Cerebellar nuclear complex (tissue), 1 donor: ENCODE measurements at places on chromosomes 6 and 20.

GRCh38 chr6:116144605-116145004 is 18.7 kb upstream of the COL10A1 start:
- no peak for DNase-seq

DNA sequence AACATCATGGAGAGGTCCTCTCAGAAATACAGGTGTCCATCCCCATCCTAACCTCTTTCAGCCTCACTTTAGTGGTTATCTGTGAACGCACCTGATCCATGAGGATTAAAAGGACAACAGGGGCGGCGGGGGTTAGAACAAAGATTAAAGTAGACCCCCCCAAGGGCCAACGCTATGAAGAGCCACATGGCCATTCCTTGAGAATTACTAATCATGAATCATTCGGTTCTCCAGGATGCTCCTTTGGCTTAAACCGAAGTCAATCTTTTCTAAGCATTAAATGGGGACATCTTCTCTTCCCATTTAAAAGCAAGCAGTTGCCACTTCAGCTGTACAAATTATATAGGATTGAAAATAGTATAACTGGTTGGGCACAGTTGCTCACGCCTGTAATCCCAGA is 212.4 kb downstream of the GMPR start:
- DNase-seq, result no peak

DNA sequence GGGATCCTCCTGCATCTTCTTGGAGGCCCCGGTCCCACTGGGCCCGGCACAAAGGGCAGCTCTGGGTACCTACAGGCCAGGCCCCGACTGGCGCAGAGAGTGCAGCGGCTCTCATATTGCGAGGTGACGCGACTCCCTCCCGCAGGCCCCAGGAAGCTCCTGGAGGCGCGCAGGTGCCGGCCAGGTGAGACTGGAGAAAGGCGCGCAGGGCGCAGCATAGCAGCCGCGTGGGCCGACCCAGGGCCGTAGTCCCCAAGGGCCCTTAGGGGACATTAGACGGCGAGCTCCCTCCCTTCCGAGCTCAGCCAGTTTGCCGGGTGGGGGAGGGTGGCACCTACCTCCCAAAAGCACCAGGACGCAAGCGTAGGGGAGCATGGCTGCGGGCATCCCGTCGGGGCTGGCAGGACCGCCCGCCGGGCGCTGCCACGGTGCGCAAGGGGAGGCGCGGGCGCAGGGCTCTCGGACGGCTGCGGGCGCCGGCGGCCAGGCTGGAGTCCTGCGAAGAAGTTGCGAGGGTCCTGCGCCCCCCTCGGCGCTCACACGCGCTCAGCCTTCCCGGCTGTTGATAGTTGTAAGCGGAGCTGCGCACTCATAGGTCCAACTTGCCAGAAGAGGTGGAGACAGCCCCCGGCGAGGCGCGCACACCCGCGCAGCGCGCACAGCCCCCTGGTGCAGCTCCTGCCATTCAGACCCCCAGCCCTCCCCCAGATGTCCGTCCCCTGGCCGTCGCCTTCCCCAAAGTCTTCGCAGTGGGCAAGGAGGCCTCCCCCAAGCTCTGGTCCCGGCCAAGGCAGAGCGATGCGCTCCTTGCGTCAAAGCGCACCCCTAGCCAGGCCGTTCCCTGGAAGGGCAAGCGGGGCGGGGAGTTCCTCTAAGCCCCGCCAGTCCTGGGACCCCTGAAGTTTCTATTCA is 622 bp downstream of the APCDD1L start:
- DNase-seq, result no peak

- DNase-seq, result no peak
Measured at GRCh38 chr6:75268988-75269354, 15.6 kb downstream of the TMEM30A start.

GRCh38 chr6:55536391-55536956 is 42.5 kb downstream of the HMGCLL1 start:
- no peak for DNase-seq

GRCh38 chr6:40764726-40765125 is 177.6 kb upstream of the LRFN2 start:
- no peak for DNase-seq

DNA sequence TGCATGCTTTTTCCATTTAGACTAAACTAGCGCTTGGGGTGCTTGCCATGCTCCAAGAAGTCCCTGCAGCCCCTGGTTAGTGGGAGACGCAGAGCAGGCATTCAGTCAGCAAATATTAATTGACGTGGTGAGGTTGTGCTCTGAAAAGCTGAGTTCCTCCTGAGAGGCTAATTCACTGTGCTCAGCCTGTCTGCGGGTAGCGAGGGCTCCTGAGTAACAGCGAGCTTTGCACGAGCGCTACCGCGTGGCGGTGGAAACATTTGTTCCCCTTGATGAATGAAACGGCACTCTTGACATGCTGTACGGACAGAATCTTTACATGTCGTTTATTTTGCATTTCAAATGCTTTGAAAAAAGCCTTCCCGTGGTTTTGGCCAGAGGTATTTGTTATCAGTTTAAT is 170.6 kb upstream of the AGPAT4 start:
- no peak for DNase-seq

DNA sequence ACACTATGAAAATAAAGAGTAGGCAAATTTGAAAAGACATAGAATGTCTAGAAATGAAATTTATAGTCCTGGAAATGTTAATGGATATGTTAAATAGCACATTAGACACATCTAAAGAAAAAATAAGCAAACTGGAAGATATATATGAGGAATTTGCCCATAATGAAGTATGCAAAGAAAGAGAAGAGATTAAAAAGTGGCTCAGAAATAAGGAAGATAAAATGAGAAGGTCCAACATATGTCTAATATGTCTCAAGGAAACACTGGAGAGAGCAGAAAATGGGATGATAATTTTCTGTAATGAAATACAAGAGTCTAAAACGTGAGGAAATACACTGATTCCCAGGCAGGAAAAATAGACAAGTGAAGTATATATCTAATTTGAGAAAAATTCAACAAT is 36.6 kb upstream of the ARID1B start:
- no peak for DNase-seq

DNA sequence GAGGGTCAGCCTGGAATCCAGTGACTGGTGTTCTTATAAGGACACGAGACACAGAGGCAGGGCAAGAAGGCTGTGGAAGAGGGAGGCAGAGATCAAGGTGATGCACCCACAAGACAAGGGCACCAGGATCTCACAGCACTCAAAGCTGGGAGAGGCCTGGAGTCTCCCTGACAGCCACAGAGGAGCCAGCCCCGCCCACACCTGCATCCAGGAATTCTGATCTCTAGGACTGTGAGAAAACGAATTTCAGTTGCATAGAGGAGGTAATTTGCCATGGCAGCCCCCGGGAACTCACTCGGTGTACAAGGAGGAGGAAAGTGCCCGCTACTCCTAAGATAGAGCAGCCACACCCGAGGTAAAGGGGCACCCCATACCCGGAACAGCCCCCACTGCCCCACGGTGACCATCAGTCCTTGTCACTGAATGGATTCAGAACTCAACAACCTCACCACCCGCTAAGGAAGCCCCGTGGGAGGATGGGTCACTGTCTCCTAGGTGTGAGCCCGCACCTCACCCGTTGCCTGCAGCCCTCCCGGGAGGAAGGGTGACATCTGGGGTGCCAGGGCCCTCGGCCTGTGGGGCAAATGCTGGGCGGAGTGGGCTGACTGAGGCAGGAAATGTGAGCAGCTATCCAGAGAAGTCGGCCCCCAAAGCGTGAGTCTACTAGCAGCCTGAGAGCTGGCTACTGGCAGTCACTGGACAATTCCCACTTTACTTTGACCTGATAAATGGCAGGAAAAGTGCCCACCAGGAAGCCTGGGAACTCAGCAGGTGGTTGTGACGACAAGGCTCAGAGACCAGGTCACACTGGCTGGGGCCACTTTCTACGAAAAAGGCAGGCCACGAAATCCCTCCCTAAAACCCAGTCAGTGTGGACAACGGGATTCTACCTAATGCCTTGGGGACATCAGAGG is 22.4 kb downstream of the DLL1 start:
- no peak for DNase-seq

- DNase-seq, result no peak
Measured at GRCh38 chr6:138400326-138400725, 3.7 kb upstream of the HEBP2 start.

GRCh38 chr6:19142275-19142674 is 694.9 kb upstream of the ID4 start:
- DNase-seq, result no peak

- no peak for DNase-seq
Measured at GRCh38 chr6:43912598-43913371, 142.8 kb downstream of the VEGFA start.

- DNase-seq, result no peak
Measured at GRCh38 chr6:132687306-132687705, 26.5 kb downstream of the VNN1 start.

GRCh38 chr6:5634525-5634924 is 372.2 kb downstream of the NRN1 start:
- no peak for DNase-seq

DNA sequence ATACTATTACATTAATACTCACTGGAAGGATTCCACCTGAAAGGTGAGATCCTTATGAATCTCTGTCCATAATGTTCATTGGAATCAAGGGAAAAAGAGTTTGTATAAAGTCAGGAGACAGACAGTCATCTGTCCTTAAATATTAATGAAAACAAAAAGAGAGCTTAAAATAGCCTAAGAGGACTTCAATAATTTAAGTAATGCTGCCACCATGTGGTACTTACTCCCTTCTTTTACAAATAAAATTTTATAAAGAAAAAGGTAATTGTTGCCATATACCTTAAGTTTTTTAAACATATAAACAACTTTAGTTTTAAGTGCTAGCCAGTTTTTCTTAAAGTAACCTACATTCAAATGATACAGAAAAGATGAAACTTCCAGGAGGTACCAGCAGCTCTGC is 5.1 kb downstream of the BLOC1S5 start:
- DNase-seq, result no peak

DNA sequence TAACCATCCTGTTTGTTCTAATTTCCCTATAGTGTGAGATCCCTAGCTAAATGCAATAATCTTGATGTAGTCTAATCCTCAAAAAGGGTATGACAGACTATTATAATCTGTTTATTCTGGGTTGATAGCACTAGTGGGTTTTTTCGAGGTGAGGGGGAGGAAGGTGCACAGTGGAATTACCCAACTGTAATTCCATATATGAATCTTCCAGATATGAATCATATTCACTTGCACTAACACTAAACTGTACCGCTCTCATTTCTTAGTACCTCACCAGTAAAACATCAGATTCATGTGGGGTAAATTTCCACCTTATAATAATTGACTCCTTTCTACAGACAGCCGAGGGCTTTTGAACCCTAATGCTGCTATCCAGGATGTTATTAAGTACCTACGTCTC is 16.5 kb downstream of the NCOA7 start:
- no peak for DNase-seq

- no peak for DNase-seq
Measured at GRCh38 chr6:137087902-137088301, 43.1 kb upstream of the IL20RA start.

GRCh38 chr6:1736346-1737105 is 126.8 kb downstream of the FOXC1 start:
- no peak for DNase-seq
